ENCODE measurements at places on chromosomes 16 and 17.
A peak's percentile ranks its signal among the peaks of the same experiment; 100 is the strongest.

DNA sequence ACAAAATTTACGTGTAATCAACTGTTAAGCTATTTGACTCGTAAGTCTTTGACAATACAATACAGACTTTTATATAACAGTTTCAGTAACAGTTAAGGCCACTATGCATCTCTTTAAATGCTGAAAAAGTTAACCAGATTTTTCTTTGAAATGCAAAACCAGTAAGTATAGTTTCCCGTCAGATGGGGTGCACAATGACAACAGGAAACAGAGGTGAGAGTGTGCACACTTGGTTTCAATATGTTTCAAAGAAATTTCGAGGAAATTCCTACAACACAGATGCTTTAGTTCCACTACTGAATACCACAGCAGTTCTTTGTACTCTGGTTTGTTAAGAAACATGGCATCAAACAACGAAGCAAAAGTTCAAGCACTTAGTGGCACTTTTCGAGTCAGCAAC is 48.4 kb downstream of the RNF157 start:
- DNase-seq, result no peak

DNA sequence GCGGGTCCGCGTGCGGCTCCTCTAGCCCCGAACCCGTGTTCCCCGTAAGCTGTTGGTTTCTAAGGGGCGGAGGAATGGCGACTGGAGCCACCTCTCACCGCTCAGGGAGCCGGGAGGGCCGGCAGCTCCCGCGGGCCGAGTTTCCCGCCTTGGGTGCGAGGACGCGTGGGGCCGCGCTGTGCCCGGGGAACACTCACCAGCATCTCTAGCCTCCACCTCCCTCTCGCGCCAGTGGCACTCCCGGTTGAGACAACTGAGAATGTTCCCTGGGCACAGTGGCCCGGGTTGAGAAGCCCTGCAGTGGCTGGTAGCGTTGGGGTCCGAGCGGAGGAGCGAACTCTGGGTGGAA is 560 bp downstream of the TELO2 start:
- DNase-seq, result peak; percentile 36

- no peak for DNase-seq
Measured at GRCh38 chr16:73371584-73372319, 323.8 kb upstream of the ZFHX3 start.

- peak; percentile 92 for DNase-seq
Measured at GRCh38 chr17:40559954-40560591, 5.2 kb downstream of the CCR7 start.

DNA sequence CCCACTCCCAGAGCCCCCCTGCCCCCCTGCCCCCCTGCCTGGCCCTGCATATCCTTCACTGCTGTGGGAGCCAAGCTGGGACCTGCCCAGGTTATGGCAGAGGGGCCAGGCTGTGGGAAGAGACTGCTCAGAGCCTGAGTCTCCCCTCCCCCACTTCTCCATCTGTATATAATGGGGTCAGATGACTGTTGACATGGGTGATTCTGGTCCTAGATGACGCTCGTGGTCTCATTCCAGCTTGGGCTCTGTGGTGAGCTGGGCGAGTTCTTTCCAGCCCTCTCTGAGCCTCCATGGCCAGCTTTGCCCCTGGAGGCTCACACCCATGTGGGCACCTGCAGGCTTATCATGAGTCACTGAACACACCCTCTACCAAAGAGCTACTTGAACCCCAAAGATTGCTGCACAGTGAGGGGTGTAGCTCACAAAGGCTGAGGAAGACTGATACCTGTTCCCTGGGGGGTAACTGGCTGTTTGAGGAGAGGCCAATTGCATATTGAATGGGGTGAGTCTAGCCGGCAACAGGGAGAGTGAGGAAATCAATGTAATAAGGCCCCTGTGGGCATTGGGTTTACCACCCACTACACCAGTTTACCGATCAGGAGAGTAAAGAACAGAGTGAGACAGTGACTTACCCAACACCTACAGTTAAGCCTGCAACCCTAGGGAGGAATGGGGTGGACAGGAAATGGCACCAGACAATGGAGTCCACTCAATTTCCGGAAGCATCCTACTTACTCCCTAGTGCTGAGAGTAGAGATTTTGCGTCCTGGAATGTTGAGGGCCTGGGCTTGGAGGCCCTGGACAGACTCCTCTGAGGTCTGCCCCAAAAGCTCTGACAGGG is 4.2 kb upstream of the SREBF1 start:
- DNase-seq, result peak; percentile 39

- no peak for DNase-seq
Measured at GRCh38 chr16:21727344-21727743, 63.6 kb downstream of the OTOA start.

DNA sequence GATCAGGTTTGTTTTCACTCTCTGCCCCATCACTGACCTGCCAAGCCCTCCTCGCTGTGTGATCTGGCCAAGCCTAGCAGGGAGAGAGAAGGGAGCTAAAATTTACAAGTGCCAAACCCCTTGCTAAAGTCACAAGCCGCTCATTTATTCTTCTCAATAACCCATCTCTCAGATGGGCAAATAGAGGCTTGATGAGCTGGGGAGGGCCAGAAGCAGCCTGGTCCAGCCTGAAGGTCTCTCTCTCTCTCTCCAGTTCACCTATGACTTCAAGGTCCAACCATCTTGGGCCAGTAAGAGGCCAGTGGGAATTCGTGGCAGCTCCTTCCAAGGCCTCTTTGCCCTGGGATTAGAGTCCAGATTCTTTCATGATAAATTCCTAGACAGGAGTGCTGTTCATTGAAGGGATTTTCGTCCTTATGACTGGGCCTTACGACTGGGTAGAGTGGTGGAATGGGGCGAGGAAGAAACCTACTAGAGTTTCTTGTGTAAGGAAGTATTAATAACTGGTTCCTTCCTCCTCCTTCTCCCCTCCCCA is 3.4 kb downstream of the CA7 start:
- no peak for DNase-seq

- DNase-seq, result no peak
Measured at GRCh38 chr16:85449191-85449884, 163.8 kb upstream of the GSE1 start.

DNA sequence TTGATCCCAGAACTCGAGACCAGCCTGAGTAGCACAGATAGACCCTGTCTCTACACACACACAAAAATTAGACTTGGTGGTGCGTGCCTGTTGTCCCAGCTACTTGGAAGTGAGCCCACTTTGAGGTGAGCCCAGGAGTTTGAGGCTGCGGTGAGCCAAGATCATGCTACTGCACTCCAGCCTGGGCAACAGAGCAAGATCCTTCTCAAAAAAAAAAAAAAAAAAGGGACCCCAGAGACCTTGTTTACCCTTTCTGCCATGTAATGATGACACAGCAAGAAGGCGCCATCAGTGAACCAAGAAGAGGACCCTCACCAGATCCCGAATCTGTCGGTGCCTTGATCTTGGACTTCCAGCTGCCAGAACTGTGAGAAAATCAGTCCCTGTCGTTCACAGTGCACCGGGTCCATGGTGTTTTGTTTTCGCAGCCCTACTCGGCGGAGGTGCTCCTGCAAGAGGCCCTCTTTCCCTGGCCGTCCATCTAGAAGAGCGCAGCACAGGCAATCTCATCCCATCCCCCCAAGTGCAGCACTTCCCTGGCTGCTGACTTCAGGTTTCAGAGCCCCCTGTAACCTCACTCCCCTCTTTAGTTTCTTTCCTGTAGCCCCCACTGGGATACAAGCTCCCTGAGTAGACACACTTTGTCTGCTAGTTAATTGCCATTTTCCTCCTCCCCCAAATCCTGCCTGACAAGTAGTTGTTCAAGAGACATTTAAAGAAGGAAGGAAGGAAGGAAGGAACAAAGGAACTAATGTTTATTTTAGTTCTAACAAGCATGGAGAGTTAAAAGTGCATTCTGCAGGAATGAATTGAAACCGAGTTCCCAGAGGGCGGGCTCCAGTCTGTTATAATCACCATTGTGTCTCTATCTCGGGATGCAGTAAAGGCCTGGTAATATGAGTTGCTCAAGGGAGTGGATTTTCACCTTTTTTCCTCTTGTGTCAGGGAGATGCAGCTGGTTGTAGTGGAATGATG is 115.3 kb downstream of the SNX29 start:
- no peak for DNase-seq

- peak; percentile 58 for DNase-seq
Measured at GRCh38 chr16:81778861-81779535, at the start of gene PLCG2. PLCG2 (plus strand) TSS chr16:81779291; CDS start chr16:81785990, 6,699 bp downstream.

All from EL (cell line).